Stimulated activated CD4-positive, alpha-beta T cell treated with anti-CD3 and anti-CD28 coated beads, Interleukin-1b, Interleukin-23, amount 100 ng/mL, for 48 hours (primary cell): ENCODE measurements at places on chromosomes 11 and 22.

DNA sequence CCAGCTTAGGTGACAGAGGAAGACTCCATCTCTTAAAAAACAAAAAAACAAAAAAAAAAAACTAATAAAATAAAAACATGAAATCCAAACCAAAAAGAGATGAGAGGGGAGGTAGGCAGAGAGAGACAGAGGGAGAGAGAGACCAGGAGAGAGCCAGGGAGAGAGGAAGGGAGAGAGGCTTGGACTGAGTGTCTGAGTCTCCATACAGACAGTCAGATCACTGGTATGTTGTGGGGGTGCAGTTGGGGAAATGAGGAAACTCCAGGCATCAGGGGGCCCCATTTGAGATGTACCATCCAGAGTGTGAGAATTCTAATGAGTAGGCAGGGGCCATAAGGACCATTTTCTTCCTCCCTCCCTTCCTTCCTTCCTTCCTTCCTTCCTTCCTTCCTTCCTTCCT is 53.1 kb upstream of the SEPTIN5 start:
- DNase-seq: no peak

DNA sequence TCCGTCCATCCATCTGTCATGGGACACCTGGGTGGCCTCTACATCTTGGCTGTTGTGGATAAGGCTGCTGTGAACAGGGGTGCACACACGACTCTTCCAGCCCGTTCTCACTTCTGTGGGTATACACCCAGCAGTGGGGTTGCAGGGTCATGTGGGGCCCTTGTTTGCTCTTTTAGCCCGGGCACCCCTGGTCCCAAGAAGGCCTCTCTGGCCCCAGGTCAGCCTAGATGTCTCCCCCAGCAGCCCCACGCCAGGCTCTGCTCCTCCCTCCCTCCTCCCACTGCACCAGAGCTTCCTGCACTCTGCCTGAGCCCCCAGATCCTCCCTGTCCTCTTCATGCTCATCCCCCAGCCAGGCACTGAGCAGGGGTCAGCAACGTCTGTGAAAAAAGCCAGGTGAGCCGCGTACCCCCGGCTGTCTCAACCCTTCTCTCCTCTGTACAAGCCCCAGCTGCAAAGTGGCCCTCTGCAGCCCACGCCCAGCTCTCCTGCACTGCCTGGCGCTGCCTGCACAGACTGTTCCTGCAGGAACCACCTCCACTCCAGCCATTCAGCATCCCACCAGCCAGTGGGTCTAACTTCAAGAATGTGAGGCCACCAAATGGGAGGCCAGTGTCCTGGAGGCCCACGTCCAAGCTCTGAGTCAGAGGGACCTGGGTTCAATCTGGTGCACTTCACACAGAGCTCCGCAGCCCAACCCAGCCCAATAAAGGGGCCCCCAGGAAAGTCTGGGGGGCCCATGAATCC is 1508.9 kb downstream of the BRD1 start:
- DNase-seq: no peak

GRCh38 chr11:95563859-95564258 is 225.7 kb downstream of the FAM76B start:
- no peak for DNase-seq

- peak; percentile 15 for DNase-seq
These were observed 47.5 kb upstream of the PICALM start for GRCh38 chr11:86116386-86116726.

DNA sequence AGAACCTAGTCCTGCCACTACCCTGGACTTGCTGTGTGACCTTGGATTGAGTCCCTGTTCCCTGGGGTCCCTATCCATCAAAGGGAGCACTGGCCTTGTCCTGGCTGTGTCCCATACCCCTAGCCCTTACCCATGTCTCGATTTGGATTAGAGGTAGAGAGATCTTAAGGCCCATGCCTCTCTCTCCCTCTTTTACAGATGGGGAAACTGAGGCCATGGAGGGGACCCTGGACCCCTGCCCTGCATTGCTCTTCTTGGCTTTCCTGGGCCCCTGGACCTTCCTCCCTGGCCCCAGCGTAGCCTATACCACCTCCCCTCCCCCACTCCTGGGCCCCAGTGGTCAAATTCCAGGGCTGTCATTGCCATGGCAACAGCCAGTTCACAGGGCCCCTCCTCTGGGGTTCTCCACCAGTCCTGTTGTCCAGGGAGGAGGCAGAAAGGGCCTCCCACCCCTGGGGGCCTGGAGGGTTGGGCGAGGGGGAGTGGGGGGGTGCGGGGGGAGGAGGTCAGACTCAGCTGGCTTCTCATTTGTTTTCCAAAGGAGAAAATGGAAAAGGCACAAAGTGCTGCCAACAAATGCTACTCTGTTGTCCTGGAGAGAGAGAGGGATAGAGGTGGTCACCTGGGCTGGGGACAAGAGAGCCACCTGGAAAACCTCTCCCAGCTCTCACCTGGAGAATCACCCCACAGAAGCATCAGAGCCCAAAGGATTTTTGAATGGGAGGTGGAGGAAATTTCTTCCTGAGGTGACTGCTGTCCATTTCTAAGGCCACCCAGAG is 23.3 kb downstream of the ARHGEF17 start:
- no peak for DNase-seq

DNA sequence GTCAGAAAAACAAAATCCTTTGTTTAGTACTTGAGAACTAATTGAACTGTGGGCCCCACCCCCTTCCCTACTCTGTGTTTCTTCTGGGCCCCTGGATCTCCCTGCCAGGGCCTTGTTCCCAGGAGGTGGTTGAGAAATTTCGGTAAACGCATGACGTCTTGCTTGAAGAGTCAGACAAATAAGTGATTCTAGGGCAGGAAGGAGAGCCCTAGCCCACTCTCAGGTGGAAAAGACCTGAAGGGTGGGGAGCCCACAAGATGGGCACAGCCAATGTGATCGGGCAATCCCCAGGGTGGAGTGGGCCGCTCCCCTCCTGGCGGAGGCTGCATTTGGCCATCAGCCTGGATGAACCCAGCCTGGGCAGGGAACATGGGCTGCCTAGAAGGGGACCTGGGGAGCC is 16.8 kb upstream of the P2RY2 start:
- DNase-seq: no peak

DNA sequence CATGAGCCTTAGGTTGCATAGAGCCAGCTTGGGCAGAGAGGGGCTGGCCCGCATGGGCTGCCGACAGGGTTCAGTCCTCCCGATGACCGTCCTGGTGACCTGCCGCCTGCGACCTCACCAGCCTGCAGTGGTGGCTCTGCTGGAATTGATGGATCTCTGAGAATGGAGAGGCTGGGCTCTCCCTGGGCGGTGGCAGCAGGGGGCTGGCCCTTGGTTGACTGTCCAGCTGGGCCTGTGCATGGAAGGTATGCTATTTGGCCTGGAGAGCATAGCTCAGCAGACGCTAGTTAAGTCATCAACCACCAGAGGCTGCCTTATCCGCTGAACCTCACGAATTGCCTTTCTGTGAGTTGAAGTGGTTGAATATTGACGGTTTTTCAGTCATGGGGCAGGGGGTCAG is 19.7 kb downstream of the GRAMD4 start:
- no peak for DNase-seq

DNA sequence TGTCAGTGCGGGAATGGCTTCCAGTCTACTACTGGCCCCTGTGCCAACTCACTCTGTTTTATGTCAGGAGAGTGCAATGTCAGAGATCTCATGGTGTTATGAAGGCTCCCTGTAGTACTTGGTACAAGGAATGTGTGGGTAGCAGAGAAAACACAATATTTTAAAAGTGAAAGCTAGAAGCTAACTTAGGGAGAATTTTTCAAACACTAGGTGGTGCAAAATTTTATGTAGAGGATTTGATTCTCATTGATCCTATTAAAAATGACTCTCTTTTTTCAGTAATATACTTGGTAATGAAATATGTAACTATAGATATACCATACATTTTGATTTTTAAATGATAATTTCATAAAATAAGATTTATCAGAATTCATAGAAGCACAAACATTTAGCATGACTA is 134.7 kb downstream of the JRKL start:
- DNase-seq: no peak

DNA sequence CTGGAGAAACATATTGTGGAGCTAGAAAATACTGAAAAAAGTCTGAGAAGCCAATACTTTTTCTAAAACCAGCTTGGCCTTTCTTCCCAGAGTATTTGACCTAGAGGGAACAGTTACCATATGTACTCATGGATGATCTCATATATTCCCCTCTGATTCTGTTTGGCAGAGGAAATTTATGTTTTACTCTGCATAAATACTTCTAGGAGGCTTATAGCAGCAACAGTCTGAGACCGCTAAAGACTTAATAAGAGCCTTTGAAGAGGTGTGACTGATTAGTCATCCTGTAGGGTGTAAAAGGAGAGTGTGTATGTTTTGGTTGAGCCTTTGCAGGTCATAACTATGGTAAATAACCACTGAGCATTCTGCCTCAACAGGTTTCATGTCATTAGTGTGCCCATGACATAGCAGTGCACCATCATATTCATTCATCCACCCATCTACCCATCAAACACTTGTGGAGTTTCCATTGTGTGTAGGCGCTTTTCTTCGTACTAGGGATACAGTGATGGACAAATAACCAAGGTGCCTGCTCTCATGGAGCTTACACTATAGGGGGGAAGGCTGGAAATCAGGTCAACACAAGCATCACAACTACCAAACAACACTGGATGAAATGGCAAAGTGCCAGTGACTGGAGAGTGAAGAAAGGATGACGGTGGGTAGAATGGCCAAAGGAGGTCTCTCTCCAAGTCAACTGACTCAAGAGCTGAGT is 44.5 kb downstream of the TRAF6 start:
- no peak for DNase-seq

GRCh38 chr11:66216911-66217310 is 51.5 kb upstream of the RAB1B start:
- no peak for DNase-seq

DNA sequence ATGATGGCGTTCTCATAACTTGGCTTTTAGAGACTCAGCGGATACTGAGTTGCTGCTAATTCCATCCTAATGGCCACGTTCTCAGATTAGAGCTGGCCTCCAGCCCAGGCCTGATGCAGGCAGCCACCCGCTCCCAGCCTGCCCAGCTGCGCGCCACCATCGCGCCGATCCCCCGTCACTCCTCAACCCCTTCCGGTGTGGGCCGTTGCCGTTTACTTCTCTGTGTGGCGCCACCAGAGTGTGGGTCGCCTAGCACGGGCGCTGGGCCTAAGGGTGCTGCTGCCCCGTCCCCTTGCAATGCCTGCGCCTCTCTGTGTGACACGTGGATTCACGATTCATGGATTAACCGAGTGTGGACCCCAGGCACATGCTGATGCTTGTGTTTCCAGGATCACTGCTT is 1116.0 kb downstream of the BRD1 start:
- DNase-seq: no peak

GRCh38 chr11:60078745-60079144 is 9.7 kb upstream of the MS4A2 start:
- DNase-seq: no peak

- DNase-seq: no peak
These were observed 56.6 kb upstream of the PRDM11 start for GRCh38 chr11:45089676-45090499.

DNA sequence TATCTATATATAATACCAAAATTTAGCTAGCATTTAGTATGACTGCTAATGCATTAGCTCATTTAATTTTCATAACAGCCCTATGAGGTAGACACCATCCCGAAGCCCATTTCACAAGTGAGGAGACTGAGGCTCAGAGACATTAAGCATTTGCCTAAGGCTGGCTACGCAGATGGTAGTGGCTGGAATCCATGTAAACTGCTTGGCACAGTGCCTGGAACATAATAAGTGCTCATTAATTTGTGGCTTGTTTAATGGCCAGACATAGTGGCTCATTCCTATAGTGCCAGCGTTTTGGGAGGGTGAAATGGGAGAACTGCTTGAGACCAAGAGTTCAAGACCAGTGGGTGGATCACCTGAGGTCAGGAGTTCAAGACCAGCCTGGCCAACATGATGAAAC is 17.8 kb upstream of the TP53I11 start:
- DNase-seq: no peak

- DNase-seq: no peak
These were observed 672 bp downstream of the TMEM135 start for GRCh38 chr11:87038235-87038977.

DNA sequence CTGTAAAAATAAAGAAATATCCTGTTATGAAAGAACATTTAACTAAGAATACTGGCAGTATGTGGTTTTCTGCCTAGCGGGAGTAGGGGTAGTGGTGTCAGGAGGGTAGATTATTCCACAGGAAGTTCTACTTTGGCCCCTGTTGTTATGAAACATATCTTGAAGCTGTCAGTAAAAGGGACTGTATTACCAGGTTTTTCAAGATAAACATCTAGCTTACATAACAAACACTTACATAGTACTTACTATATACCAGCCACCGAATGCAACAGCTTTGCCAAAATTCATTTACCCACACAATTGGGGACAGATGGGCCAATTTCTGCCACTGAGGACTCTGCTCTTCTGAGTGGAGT is 3.7 kb downstream of the TMEM123 start:
- DNase-seq: no peak

- DNase-seq: no peak
These were observed 63.1 kb downstream of the RPUSD4 start for GRCh38 chr11:126148317-126148716.

DNA sequence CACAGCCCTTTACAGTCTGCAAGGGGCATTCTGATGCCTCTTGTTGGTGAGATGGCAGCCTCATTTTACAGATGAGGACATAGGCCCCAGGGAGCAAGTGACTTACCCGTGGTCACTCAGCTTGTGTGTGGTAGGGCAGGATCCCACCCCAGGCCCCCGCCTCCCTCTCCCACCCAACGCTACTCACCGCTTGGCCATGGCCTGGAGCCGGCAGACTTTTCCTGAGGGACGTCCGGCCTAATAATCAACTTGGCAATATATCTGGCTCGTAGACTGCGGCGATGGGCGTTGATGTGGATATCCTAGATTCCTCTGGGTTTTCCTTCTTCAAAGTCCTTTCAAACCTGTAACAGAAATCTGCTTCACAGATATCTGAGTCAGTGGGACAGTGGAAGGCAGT is 57.1 kb downstream of the ARHGAP8 start:
- no peak for DNase-seq

GRCh38 chr11:63599211-63600122 is 14.8 kb downstream of the PLAAT3 start:
- DNase-seq: no peak

DNA sequence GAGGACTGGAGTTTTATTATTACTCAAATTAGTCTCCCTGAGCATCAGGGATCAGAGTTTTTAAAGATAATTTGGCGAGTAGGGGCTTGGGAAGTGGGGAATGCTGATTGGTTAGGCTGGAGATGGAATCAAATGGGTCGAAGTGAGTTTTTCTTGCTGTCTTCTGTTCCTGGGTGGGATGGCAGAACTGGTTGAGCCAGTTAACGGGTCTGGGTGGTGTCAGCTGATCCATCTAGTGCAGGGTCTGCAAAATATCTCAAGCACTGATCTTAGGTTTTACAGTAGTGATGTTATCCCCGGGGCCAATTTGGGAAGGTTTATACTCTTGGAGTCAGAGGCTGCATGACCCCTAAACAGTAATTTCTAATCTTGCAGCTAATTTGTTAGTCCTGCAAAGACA is 1.1 kb downstream of the OR5A2 start:
- DNase-seq: no peak
